ENCODE measurements at places on chromosomes 5 and 9.

DNA sequence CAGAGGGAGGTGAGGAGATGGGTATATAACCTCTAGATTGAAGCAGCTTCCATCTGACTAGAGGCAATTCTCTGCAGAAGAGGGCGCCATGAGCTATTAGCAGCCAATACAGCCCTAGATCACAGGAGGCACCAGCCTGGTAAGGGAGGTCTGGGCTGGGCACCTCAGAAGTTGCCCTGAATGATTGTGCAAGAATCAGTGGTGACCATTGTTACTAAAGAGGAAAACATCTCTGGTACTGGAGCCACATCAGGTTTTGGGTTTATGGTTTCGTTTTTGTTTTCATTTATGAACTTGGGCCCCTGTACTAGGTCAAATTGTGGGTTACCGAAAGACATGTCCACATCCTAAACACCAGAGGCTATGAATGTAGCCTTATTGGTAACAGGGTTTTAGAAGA is 342.0 kb downstream of the MLLT3 start:
- DNase-seq: no peak

GRCh38 chr9:129359916-129360536 is 182.0 kb upstream of the IER5L start:
- no peak for DNase-seq

DNA sequence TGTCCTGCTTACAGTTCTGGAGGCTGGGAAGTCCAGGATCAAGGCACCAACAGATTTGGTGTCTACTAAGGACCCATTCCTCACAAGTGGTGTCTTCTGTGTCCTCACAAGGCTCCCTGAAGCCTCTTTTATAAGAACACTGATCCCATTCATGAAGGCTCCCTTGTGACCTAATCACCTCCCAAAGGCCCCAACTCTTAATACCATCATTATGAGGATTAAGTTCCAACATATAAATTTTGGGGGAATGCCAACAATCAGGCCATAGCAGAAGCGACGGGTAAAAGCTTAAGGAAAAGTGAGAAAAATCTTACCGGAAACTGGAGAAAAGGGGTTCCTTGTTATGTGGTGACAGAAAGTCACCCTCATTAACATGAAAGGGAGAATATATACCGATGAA is 11.2 kb downstream of the CTNNAL1 start:
- DNase-seq: no peak

DNA sequence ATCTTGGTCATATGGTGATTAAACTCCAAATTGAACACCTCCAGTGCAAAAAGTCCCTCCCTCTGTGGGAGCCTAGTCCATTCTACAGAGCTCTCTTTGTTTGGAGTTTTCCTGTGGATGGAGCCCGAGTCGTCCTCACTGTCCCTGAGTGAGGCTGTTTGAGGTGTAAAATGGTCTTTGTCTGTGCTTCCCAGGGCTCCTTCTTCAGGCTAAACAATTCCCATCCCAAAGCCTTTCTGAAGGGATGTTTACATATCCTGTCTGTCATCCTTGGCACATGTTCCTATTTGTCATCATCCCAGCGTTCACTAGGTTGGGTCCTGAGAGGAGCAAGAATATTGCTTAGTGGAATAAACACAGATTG is 68.9 kb downstream of the COL27A1 start:
- DNase-seq: peak; percentile 55

DNA sequence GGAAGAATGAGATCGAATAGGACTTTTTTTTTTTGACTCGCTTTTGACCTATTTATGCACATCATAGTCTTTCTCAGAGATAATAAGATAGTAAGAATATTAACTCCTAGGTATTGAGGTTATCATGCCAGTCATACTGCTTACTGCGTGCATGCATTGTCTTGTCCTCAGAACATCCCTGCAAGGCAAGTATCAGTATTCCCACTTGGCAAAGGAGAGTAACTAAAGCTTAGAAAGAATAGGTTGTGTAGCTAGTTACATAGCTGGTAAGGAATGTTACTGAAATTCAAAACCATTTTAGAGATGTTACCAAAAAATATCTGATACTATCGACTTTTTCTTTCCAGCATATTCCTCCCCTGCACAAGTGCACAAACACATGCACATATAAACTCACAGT is 296.1 kb upstream of the CLINT1 start:
- DNase-seq: no peak

DNA sequence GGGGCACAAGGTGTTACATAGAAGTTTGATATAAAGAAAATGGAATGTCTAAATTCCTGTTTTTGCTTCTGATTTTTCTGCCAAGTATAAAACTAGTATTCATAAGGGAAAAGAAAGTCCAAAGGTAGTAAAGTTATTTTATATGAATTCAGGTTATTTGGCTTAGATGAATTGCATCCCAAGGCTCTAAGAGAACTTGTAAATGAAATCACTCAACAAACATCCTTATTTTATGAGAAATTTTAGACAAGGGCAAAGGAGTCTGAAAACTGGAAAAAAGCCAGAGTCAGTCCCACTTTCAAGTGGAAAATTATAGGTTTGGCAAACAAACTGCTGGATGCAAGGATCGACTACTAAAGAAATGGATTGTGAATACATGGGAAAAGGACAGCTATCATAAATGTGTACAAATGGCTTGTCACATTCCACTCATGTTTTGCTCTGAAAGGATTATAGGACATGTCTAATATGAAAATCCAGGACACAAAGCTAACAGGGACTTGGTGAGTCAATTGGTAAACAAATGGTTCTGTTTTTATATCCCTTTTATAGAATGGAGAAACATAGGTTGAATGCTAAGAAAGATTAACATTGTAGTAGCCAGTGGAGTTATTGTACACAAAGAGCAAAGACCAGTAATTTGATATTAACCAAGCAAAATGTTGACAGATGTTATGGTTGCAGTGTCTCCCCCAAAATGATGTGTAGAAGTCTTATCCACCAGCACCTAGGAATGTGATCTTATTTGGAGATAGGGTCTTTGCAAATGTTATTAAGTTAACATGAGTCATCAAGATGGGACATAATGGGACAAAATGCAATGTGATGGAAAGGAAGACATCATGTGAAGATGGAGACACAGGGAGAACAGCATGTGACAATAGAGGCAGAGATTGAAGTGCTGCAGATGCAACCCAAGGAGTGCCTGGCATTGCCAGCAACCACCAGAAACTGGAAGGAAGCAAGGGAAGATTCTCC is 495.7 kb downstream of the TLE1 start:
- DNase-seq: no peak

DNA sequence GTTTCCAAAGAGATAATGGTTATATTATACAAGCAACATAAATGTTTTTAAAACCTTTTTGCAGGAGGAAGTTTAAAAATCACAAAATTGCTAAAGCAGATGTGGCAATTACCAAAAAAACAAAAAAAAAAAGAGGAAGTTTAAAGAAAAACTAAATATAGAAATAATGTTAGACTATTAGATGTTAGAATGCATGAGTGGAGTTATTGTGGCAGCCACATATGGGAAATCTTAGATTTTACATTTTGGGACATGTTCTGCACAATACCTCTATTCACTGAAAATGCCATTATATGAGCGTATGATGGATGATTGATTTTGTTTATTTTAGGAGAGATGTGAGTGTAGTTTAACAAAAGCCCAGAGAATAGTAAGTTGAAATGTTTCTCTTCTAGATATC is 31.2 kb upstream of the DTWD2 start:
- no peak for DNase-seq

DNA sequence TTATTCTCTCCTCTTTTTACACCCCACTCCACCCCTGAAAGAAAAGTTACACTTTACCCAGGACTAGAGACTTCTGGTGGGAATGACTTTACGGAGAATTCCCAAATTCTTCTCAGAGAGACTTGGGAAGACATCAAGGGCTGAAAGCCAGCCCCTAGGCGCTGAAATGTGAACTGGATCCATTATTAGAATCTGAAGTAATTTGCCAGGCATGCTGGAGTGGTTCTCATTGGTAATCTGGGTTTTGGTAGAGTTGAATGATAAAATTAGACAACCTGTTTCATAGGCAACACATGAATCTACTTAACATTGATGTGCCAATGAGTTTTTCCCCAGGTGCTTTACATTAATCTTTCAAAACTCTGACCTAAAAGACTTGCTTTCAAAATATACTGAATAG is 324.8 kb downstream of the ADAMTS6 start:
- no peak for DNase-seq

GRCh38 chr5:5278815-5279381 is 138.8 kb downstream of the ADAMTS16 start:
- no peak for DNase-seq

- no peak for DNase-seq
Measured at GRCh38 chr5:146000072-146000471, 63.7 kb downstream of the SH3RF2 start.

DNA sequence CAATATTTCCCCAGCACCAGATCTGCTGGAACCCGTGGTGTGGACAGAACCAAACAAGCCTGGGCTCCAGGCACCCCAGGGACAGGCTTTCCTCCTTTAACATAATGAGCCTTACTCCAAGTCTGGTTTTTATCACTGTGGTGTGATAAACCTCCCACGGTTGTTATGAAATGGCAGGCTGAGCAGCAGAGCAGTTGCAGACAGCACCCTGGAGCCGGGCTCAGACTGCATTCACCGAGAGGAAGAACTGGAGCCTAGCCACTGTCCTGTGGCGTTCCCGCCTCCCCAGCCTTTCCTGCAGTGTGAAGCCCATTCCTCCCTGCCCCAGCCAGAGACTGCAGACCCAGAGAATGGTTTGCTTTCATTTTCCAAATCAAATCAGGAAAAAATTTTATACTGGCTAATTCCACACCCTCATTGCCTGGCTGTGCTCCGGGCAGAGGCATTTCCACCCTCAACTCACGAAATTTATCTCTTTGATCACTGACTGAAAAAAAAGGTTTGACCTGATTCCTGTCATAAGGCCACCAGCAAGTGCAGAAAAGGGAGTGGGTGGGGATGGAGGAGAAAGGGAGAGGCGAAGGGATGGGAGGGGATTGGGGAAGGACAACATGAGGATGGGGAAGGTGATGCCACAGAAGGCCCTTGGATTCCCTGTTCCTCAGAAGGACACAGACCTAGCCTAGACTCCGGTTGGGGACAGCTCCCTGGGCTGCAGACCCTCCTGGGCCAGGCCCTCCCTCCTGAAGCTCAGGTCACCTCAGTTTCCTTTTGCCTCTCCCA is 18.9 kb downstream of the IPPK start:
- peak; percentile 78 for DNase-seq

DNA sequence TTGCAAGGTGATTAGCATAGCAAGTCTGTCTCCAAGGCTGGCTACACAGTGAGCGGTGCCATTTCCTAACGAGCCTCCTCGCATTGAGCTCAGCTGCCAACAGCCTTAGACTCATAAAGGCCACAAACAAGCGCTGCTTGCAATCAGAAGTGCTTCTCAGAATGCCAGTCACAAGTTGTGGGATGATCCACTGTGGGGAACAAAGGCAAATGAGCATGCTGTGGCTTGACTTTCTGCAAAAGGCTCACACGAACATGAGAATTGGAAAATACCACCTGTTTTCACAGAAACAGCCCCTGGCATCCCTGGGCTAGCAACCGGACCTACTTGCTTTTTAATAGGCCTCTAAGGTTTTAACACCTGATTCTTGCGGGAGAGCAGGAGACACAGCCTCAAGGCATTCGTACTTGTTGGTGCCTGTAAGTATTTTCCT is 215.5 kb downstream of the FANCC start:
- DNase-seq: peak; percentile 86

GRCh38 chr5:43889233-43889632 is 286.3 kb downstream of the NNT start:
- DNase-seq: no peak

- no peak for DNase-seq
Measured at GRCh38 chr5:67253911-67254310, 57.3 kb upstream of the CD180 start.

DNA sequence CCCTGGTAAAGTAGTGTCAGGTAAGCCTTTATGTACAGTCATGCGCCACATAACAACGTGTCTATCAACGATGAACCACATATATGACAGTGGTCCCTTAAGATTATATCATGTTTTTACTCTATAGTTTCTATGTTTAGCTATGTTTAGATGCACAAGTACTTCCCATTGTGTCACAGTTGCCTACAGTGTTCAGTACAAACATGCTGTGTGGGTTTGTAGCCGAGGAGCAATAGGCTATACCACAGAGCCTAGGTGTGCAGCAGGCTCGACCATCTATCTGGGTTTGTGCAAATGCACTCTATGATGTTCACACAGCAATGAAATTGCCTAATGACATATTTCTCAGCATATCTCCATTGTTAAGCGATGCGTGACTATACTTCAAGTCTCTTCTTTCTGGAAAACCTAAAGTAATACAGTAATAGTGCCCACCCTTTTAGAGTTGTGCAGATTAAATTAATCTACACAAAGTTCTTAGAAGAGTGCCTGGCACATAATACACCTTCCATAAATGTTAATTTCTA is 295.9 kb downstream of the ARHGAP26 start:
- DNase-seq: no peak

GRCh38 chr9:83636813-83637212 is 13.9 kb downstream of the IDNK start:
- DNase-seq: no peak

- no peak for DNase-seq
Measured at GRCh38 chr9:34907044-34907443, 51.0 kb upstream of the PHF24 start.

DNA sequence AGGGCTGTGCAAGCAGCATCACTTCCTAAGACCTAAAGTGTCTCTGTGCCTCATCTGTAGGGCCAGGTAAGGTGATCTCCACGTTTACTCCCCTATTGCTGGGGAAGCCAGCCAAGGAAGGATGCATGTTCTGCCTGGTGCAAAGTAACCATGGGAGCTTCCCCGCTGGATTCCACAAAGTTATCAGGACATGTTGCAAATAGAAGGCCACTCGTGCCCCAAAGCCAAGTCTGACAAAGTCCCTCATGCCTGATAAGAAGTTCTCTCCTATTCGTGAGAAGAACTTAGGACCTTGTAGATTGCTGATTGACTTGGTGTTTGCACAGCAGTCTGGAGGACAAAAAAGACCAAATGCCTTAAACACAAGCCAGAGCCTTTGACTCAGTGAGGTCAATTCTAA is 81.5 kb downstream of the FAM114A2 start:
- DNase-seq: no peak

DNA sequence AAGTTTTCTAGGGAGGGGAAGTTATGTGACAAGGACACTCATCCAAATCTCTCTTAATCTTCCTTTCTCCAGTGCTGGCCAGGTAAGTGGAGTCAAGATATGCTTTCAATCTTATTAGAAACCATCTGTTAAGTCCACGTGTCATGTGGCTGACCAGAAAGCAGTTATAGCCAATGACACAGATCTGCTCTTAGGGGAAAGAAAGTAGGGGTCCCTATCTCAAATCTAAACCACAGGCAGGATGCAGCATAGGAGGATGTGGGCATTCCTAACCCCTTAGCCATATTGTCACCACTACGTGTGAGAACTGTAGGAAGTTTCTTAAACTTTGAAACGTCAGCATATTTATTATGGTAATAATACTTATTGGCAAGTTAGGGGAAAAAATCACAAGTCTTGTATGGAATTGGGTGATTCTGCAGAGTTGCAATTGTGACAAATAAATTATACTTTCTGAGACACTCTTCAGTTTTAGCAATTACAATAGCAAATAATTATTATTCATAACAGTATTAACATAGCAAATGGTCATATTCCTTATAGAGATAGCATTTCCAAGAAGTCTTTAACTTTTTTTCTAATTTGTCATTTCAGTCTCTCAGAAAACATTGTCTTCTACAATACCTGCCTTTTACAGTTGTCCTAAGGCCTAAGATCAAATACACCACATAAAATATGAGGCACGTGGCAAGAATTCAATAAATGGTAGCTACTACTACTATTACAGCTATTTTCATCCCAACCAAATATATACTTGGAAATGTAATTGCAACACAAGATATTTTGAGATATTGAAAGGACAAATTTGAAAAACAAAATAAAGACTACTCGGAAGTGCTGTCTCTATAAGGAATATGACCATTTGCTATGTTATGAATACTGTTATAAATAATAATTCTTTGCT is 236.9 kb downstream of the PDE4D start:
- DNase-seq: no peak
